ENCODE measurements at places on chromosomes 12 and 14.

GRCh38 chr14:102591372-102591943 is 991 bp upstream of the RCOR1 start:
- no peak for DNase-seq

DNA sequence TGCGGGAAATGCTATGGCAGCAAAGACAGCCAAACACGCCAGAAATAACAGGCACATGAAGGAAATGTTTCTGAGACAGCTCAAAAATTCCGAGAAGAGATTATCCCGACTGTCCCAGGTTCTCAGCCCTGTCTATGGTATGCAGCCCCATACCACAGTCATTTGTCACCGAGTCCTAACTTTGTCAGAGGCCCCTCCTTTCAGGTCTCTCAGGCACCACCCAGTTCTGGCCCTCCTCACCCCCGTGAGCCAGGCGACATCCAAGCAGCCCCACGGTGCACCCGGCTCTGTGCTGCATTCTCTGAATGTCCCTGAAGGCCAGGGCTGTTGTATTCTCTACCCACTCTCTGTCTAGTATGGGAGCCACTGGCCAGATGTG is 24.0 kb downstream of the SSH1 start:
- no peak for DNase-seq

DNA sequence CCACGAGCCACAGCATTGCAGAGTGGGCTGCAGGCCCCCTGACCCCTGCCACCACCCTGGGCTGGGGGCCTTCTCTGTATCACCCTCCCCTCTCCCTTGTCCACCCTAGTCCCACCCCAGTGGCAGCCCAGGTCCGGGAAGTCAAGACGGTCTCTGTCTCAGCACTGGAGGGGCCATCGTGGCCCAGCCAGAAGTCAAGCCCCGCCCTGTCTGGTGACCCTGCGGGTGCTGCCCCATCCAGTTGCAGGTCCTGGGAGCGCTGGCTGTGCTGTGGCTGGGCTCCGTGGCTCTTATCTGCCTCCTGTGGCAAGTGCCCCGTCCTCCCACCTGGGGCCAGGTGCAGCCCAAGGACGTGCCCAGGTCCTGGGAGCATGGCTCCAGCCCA is 2.7 kb downstream of the PLD4 start:
- no peak for DNase-seq

- DNase-seq, result no peak
Measured at GRCh38 chr14:102729825-102730224, 47.4 kb upstream of the TRAF3 start.

- no peak for DNase-seq
Measured at GRCh38 chr12:117151403-117152031, 38.8 kb downstream of the FBXO21 start.

GRCh38 chr12:115338566-115339294 is 654.8 kb upstream of the TBX3 start:
- DNase-seq, result no peak

GRCh38 chr12:114655934-114656749 is 27.8 kb downstream of the TBX3 start:
- no peak for DNase-seq

DNA sequence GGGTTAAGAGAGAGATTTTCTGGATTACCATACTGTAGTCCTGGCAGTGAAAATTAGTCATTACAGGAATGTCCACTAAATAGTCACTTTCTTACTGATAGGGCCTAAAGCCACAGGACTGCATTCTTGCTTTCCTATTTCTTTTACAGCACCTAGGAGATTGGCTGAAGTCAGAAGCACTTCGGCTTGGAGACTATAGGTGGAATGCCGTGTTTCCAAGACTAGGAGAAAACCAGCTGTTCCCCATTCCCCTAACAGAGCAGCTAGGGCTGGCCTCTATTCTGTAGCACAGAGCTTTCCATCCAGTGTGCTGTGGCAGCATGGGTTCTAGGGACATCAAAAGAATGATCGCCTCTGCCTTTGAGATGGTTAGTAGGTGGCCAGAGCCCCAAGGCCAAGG is 15.1 kb downstream of the PIGH start:
- DNase-seq, result no peak

- DNase-seq, result no peak
Measured at GRCh38 chr14:91417983-91418386, 365 bp upstream of the CCDC88C start.

DNA sequence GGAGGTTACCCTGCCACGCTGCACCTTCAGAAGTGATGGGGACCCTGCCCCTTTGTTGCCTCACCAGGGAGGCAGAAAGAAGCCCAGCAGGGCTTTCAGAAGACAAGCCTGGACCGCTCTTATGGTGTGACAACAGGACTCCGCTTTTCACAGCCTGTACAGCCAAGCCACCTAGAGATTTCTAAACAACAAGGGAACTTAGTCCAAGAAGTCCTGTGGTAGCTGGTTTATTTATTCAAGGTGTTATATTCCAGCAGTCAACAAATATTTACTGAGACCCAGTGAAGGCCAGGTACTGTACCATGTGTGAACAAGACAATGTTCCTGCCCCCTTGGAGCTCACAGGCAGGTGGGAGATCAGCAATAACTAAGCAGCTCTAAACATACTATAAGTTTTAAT is 4.0 kb upstream of the TMEM229B start:
- no peak for DNase-seq

DNA sequence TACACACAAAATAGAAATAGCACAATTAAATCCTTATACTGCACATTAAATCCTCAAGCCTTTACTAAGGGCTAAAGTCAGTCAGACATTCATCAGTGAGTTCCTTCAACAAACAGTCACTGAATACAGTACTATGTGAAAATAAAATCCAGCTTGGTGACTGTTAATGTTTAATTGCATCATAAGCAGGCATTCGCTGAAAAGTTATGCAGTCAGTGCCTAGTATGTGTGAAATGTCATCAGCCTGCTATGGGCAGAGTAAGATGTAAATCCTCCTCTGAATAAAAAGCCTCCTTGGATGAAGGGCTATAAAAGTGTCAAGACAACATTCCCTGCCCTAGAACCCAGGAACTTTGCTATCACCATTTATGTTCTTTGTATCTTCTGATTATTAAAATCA is 116.4 kb downstream of the PRICKLE1 start:
- DNase-seq, result no peak

DNA sequence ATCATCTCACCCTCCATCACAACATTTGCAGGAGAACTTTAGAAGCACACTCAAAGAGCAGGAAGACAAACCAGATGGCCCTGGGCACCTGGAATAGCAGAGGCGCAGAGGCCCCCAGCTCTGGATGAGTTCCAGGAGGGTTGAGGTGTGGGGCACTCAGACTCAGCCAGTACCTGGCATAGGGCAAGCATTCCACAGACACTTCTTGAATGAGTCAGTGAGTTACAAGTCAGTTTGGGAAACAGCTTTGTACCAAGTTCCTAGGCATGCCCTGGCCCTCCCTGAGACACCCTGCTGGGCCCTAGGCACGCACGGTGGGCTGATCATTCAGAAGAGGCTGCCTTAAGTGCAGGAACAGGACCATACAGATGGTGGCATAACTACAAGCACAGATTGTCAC is 54.3 kb downstream of the MAP3K9 start:
- no peak for DNase-seq

DNA sequence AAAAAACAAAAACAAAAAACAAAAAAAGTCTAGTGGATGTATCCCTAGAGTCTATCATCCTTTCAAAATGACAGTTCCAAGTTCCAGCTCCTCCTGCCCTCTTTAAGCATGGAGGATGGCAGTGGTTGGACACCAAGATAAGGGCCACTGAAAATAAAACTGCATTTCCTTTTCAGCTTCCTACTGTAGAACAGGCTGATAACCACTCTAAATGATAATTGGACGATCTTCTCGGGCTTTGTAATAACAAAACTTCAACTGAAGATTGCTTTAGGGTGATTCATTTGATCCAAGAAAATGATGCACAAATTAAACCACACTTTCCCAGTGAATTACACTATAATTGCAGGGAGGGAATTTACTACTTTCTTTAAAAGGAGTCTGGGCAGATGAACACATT is 42.2 kb upstream of the CRACR2A start:
- DNase-seq, result no peak

- no peak for DNase-seq
Measured at GRCh38 chr12:15751741-15752140, 37.4 kb downstream of the EPS8 start.

GRCh38 chr14:39055786-39056474 is 47.1 kb downstream of the SEC23A start:
- no peak for DNase-seq

GRCh38 chr12:79023261-79023660 is 158.7 kb downstream of the SYT1 start:
- no peak for DNase-seq

- no peak for DNase-seq
Measured at GRCh38 chr14:43161477-43161876, 1345.6 kb downstream of the FSCB start.

DNA sequence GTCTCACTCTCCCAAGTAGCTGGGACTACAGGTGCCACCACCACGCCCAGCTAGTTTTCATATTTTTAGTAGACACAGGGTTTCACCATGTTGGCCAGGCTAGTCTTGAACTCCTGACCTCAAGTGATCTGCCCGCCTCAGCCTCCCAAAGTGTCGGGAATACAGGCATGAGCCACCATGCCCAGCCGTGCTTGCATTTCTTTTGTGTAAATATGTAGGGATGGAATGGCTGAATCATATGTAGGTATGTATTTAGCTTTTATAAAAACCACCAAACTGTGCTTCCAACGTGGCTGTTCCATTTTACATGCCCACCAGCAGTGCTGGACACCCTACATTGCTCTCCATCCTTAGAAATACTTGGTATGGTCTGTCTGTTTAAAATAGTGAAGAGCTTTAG is 32.8 kb upstream of the CLMN start:
- no peak for DNase-seq

DNA sequence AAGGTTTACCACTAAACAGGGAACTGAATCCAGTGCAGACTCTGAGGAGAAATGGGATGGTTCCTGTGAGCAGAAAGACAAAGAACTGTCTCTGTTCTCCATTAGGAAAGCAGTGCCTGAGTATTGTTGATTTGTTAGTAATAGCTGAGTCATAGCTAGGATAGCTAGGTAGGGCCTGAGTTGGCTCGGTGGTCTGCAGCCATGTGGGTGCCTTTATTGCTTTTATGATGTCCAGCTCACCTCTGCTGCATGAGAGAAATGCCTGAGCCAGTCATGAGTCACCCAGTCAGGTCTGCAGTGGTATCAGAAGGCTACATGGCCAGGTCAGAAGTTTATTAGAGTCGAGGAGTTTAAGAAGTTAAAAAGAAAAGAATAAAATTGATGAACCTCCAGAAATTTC is 24.2 kb downstream of the TRHDE start:
- no peak for DNase-seq

Data from activated CD4-positive, CD25-positive, alpha-beta regulatory T cell treated with anti-CD3 and anti-CD28 coated beads, Interleukin-2, amount 50 U/mL, for 72 hours (primary cell).